Uterus (tissue), 4 donors: ENCODE measurements at places on chromosomes 2 and 18.

DNA sequence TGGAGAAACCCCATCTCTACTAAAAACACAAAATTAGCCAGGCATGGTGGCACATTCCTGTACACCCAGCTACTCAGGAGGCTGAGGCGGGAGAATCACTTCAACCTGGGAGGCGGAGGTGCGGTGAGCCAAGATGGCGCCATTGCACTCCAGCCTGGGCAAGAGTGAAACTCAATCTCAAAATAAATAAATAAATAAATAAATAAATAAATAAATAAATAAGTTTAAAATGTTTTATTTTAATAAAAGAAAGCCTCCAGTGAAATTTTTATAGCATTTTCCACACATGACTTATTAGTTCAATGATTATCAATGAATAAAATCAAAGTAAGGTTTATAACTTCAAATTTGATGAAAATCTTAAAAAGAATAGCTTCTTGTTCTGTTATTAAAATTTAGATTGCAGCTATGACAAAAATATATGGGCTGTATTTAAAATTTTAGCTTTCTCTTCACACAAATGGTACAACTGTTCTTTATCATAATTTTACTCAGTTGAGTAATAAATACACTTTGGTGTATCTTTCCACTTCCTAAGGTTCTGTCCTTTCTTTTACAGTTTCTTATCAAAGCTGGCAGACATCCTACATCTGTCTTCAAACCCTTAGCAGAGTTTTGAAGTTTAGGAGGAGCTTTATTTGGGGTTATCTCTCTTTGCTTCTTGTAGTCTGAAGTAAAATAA, 78.4 kb upstream of the ZSWIM2 start:
- no peak overlapping the region for H3K4me3 ChIP-seq
- H3K27ac ChIP-seq, result no peak overlapping the region
- H3K4me1 ChIP-seq, result no peaks in the 10 kb centered on the region
- H3K36me3 ChIP-seq, result no peaks in the 10 kb centered on the region

- DNase-seq, result no peak
- H3K4me1 ChIP-seq, result peaks cover 7% of the 10 kb centered on the region
- H3K36me3 ChIP-seq, result no peaks in the 10 kb centered on the region
- H3K27me3 ChIP-seq, result no peaks in the 10 kb centered on the region
Measured at GRCh38 chr2:86066007-86066578, 39.6 kb downstream of the POLR1A start.

- no peaks in the 10 kb centered on the region for H3K4me1 ChIP-seq
- H3K4me3 ChIP-seq, result no peak overlapping the region
- H3K36me3 ChIP-seq, result no peaks in the 10 kb centered on the region
- no peak overlapping the region for H3K27ac ChIP-seq
Measured at GRCh38 chr2:8927510-8928455, 75.7 kb downstream of the MBOAT2 start.

- H3K27ac ChIP-seq, result no peak overlapping the region
- H3K36me3 ChIP-seq, result no peaks in the 10 kb centered on the region
- no peak for DNase-seq
- no peaks in the 10 kb centered on the region for H3K27me3 ChIP-seq
Measured at GRCh38 chr2:81481242-81481993, 1176.9 kb upstream of the LRRTM1 start.

GRCh38 chr2:65320946-65321345, 93.3 kb downstream of the ACTR2 start:
- H3K36me3 ChIP-seq, result no peaks in the 10 kb centered on the region
- no peaks in the 10 kb centered on the region for H3K27me3 ChIP-seq
- no peak overlapping the region for H3K4me3 ChIP-seq
- no peak overlapping the region for H3K27ac ChIP-seq
- no peak for DNase-seq

- H3K27me3 ChIP-seq, result no peaks in the 10 kb centered on the region
- no peaks in the 10 kb centered on the region for H3K36me3 ChIP-seq
- no peak overlapping the region for H3K27ac ChIP-seq
- peaks cover 4% of the 10 kb centered on the region for H3K4me1 ChIP-seq
- DNase-seq, result no peak
Measured at GRCh38 chr2:241149675-241149924, 328 bp upstream of the PASK start.

GRCh38 chr18:57430079-57431001, 4.8 kb upstream of the ONECUT2 start:
- no peak overlapping the region for H3K4me3 ChIP-seq
- no peaks in the 10 kb centered on the region for H3K36me3 ChIP-seq
- peaks cover 73% of the 10 kb centered on the region for H3K27me3 ChIP-seq
- no peak overlapping the region for H3K27ac ChIP-seq
- peaks cover 8% of the 10 kb centered on the region for H3K4me1 ChIP-seq

DNA sequence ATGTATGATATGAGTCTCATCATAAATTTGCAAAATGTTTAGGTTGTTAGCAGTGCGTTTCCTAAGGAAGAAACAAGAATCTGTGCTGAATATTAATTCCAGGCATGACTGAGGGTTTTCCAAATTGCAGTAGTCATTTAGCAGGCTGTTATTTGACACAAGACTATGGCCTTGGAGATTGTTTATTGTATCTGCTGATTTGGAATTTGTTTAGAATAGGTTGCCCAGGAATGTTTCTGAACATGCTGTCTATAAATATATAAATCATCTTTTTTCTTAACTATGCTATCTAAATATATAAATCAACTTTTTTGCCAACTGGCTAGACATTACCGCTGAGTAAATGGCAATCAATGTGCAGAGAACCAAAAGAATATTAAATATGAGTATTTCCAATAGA, 90.9 kb downstream of the DOK6 start:
- H3K27me3 ChIP-seq, result no peaks in the 10 kb centered on the region
- H3K4me3 ChIP-seq, result no peak overlapping the region
- DNase-seq, result no peak
- no peaks in the 10 kb centered on the region for H3K36me3 ChIP-seq

DNA sequence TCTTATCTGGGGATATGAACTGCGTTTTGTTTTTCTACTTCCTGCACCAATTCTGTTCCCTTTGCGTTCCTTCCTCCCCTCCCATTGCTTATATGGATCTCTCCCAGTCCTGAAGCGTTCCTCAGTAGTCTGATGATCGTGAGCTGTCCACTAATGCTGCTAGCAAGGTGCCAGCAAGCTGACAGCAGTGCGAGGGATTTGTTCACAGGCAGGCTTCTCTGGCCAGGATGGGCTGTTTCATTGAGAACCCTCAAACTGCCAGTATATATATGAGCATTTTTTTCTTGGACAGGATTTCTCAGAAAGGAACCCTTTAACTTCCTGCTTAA, 40.1 kb downstream of the GTF3C3 start:
- H3K4me1 ChIP-seq, result no peaks in the 10 kb centered on the region
- H3K36me3 ChIP-seq, result no peaks in the 10 kb centered on the region
- no peak overlapping the region for H3K27ac ChIP-seq
- H3K27me3 ChIP-seq, result no peaks in the 10 kb centered on the region

DNA sequence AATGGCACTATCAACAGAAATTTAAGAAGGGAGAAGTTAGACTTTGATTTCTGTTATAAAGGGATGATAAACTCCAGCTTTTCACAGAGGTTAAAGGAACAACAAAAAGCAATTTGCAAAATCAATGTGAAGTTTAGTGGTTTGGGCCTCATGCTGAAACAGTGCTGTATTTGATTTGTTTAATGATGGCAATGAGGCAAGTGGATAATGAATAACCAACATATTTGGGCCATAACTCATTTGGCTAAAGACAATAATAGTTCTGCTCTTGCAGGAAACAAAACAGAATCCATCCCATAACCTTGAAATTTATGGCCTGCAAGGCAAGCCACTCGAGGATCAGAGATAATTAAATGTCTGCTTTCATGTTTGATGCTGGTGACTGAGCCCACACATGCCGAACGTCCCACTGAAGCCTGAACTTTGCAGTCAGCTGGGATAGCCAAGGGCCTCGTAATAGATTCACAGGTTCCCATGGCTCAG, 56.5 kb downstream of the TPGS2 start:
- H3K36me3 ChIP-seq, result no peaks in the 10 kb centered on the region
- DNase-seq, result no peak
- H3K27ac ChIP-seq, result no peak overlapping the region
- no peaks in the 10 kb centered on the region for H3K27me3 ChIP-seq
- no peak overlapping the region for H3K4me3 ChIP-seq
- H3K4me1 ChIP-seq, result no peaks in the 10 kb centered on the region

DNA sequence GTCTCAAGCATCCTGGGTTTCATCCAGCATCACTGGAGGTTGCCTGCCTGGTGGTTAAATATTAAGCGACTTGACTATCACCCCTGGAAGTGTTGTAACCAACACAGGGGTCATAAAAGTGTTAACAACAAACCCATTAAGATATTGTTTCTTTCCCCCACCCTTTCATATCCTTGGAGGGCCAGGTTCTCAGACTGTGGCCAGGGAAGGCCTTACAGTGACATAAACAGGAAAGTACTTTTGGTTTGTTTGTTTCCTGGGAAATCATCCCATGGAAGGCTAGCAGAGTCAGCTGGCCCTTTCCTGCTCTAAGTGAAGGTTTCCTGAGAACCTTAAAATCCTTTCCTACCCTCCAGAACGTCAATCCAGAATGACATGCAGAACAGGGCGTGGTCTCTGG, 160.9 kb downstream of the CLIP4 start:
- DNase-seq, result no peak
- H3K27ac ChIP-seq, result no peak overlapping the region
- H3K36me3 ChIP-seq, result no peaks in the 10 kb centered on the region
- no peak overlapping the region for H3K4me3 ChIP-seq
- H3K27me3 ChIP-seq, result no peaks in the 10 kb centered on the region

- no peaks in the 10 kb centered on the region for H3K36me3 ChIP-seq
- H3K4me3 ChIP-seq, result no peak overlapping the region
- H3K27ac ChIP-seq, result no peak overlapping the region
Measured at GRCh38 chr2:191806396-191806795, 40.5 kb downstream of the CAVIN2 start.

GRCh38 chr18:43883886-43884285, 606.6 kb upstream of the SYT4 start:
- no peaks in the 10 kb centered on the region for H3K36me3 ChIP-seq
- no peak overlapping the region for H3K27ac ChIP-seq
- no peaks in the 10 kb centered on the region for H3K27me3 ChIP-seq
- H3K4me3 ChIP-seq, result no peak overlapping the region
- H3K4me1 ChIP-seq, result no peaks in the 10 kb centered on the region

- no peaks in the 10 kb centered on the region for H3K36me3 ChIP-seq
- no peaks in the 10 kb centered on the region for H3K27me3 ChIP-seq
- H3K27ac ChIP-seq, result no peak overlapping the region
- no peaks in the 10 kb centered on the region for H3K4me1 ChIP-seq
- no peak for DNase-seq
Measured at GRCh38 chr2:109644571-109645275, 30.6 kb downstream of the SOWAHC start.

DNA sequence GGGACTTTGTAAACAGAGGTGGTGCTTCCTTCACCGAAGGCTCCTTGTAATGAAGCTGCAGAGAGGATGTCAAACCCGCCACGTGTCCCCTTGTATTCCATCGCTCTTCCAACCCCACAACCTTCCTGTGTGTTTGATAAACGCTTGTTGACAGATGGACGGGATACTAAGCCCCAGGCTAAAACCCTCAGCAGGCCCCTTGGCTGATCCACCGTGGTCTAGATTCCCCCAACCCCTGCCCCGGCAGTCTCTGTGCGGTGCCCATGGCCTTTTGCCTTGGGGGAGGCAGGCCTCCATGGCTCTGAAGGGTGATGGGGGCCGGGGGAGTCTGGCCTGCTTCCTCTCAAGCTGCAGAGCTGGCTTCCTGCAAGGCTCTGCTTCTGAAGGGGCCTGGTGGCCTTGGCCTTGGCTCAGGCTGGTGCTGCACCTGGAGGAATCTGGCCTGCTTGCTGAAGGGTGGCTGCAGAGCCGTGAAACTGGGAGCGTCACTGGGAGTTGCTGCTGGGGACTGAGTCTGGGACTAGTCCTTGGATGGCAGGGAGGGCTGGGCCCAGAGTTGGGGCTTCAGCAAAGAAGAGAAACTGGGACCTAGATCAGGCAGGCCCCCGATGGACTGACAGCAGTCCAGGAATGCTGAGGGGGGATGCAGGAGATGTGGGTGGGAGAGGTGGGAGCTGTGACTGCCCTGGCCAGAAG, 9.6 kb upstream of the NTSR2 start:
- no peaks in the 10 kb centered on the region for H3K4me1 ChIP-seq
- H3K27me3 ChIP-seq, result no peaks in the 10 kb centered on the region
- H3K27ac ChIP-seq, result no peak overlapping the region
- DNase-seq, result no peak
- H3K36me3 ChIP-seq, result no peaks in the 10 kb centered on the region

DNA sequence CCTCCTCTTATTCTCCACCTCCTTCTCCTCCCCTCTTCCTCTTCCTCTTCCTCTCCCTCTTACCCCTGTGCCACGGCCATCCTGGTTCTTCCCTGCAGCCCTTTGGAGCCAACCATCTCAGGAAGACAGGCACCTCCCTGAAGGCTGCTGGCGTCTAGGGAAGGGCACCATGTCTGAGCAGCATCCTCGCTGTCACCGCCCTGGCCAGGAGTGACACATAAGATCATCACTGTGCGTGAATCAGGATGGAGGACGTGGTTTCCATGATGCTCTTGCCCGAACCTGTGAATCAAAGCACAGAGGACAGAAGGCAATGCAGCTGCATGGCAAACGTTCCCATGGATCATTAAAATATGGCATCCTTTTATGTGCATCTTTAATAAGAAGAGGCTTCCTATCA, 236.0 kb downstream of the SH3BP4 start:
- no peak overlapping the region for H3K27ac ChIP-seq
- DNase-seq, result no peak
- H3K4me1 ChIP-seq, result no peaks in the 10 kb centered on the region
- H3K27me3 ChIP-seq, result no peaks in the 10 kb centered on the region
- H3K4me3 ChIP-seq, result no peak overlapping the region
- no peaks in the 10 kb centered on the region for H3K36me3 ChIP-seq

- no peak overlapping the region for H3K4me3 ChIP-seq
- H3K27me3 ChIP-seq, result no peaks in the 10 kb centered on the region
- DNase-seq, result no peak
- no peak overlapping the region for H3K27ac ChIP-seq
- H3K36me3 ChIP-seq, result no peaks in the 10 kb centered on the region
- no peaks in the 10 kb centered on the region for H3K4me1 ChIP-seq
Measured at GRCh38 chr18:37362158-37362890, 203.3 kb downstream of the CELF4 start.

DNA sequence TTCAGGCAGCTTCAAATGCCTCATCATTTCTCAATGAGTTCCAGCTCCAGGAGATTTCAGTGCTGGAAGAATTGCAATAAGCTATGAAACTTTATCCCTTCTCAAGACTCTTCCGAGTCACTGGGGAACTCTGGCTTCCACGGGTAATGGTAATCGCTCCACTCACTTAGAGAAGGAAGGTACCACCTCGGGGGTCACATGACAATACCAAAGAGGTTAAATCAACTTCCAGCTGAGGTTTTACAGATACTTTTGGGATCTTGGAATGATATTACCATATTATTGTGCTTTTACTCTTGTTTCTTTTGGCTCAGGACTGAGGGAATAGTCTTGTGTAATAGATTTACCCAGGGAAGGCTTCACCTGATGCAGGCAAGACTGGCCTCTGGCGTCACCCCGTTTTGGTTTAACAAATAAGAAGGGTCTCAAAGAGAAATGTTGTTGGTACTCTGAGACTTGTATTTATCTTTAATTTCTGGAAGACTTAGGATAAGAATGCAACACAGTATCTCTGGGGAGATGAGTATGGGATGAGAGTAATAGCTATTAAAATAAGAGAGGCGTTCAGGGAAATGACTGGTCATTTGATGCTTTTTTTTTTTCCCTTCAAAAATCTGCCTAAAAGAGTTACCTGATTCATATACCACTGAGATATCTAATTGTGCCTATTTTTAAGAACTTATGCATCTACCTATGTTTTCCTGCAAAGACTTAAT, 316.9 kb upstream of the ZEB2 start:
- no peaks in the 10 kb centered on the region for H3K36me3 ChIP-seq
- DNase-seq, result no peak
- no peak overlapping the region for H3K27ac ChIP-seq
- no peaks in the 10 kb centered on the region for H3K4me1 ChIP-seq
